Activated T-cell treated with anti-CD3 and anti-CD28 coated beads for 24 hours (primary cell): ENCODE measurements at places on chromosomes 5 and 9.

DNA sequence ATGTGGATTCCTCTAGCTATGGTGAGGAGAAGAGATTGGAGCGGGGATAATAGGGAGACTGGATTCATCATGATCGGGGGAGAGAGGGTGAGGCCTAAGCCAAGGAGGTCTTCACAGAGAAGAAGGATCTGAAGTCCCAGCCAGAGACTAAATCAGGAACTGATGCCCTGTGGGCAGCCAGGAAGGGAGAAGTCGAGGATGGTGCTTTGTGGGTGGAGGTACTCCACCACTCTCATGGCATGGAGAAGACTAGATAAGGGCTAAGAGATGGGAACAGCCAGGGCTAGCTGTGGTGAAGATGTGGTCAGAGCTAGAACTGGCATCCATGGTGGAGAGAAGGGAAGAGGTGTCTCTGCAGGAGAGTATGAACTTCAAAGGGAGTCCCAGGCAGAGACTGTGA is 3.0 kb upstream of the RGS14 start:
- DNase-seq: no peak

GRCh38 chr5:178826216-178826615 is 33.5 kb upstream of the ZNF354B start:
- no peak for DNase-seq

GRCh38 chr9:89576404-89576839 is 28.4 kb upstream of the GADD45G start:
- no peak for DNase-seq

- no peak for DNase-seq
These were observed 22.6 kb downstream of the DBH start for GRCh38 chr9:133658442-133659431.

DNA sequence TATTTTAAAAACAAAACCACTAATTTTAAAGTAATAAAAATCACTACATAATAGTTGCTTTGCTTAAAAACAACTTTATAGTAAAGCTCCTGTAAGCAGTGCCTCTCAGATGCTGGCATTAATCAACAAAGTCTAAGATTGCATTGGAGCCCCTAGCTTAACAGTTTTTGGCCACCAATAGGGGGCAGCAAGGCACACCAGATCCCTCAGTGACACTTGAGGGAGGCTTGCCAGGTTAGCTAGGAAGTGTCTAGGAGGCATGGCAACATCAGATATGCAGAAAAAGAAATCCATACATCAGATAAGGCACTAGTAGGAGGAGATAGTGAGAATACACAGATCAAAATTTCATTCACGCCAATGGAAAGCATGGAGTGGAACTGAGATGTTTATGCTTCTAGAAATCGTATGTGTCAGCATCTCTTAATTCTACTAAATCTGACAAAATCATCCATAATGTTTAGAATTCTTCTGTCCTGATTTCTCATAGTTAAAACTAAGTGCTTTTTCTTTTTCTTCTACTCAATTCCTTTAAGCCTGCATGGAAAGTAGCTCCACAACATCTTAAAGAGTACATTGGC is 73.6 kb upstream of the PAM start:
- DNase-seq: peak; percentile 63

- DNase-seq: no peak
These were observed 28.3 kb downstream of the LEAP2 start for GRCh38 chr5:132901730-132902129.

GRCh38 chr5:52829664-52830063 is 41.9 kb downstream of the ITGA1 start:
- DNase-seq: no peak

DNA sequence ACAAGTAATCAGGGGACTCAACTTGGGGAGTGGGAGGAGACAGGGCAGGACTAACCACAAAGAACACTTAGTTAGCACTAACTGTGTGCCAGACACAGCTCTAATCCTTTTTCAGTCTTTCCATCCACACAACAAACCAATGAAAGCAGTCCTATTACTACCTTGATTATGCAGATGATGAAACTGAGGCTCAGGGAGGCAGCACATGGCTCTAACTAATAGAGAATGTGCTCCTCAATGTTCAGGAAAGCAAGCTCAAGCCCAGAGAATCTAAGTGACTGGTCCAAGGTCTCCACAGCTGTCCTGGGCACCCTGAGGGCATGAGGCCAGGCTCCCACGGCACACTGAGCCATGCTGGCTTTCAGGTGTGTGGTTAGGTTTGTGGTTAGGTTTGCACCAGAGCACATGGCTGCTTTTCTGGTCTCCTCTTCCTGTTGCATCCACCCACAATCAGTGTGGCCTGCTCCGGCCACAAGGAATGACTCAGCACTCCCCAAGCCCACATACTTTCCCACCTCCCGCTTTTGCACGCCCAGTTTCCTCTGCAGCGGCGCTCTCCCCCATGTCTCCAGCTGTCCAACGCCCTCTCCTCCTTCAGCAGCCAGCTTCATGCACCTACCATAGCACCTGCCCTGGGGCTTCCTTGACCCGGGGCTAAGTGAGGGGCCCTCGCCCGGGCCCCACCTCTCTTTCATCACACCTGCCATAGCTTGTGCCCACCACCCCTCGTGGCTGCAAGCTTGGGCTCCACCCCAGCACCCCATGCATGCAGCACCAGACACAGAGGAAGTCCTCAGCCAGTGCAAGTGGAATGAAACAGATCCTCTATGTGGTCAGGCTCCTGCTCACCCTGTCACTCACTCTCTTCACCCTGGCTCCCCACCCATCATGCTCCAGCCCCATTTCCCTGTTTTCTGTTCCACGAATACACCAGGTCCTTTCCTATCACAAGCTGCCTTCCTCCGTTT is 133.1 kb downstream of the GABBR2 start:
- DNase-seq: peak; percentile 5

- DNase-seq: no peak
These were observed 605 bp upstream of the DBN1 start for GRCh38 chr5:177474002-177474476.

- no peak for DNase-seq
These were observed 20.2 kb upstream of the AGXT2 start for GRCh38 chr5:35067985-35068384.

GRCh38 chr5:158272409-158272808 is 413.5 kb upstream of the CLINT1 start:
- no peak for DNase-seq

DNA sequence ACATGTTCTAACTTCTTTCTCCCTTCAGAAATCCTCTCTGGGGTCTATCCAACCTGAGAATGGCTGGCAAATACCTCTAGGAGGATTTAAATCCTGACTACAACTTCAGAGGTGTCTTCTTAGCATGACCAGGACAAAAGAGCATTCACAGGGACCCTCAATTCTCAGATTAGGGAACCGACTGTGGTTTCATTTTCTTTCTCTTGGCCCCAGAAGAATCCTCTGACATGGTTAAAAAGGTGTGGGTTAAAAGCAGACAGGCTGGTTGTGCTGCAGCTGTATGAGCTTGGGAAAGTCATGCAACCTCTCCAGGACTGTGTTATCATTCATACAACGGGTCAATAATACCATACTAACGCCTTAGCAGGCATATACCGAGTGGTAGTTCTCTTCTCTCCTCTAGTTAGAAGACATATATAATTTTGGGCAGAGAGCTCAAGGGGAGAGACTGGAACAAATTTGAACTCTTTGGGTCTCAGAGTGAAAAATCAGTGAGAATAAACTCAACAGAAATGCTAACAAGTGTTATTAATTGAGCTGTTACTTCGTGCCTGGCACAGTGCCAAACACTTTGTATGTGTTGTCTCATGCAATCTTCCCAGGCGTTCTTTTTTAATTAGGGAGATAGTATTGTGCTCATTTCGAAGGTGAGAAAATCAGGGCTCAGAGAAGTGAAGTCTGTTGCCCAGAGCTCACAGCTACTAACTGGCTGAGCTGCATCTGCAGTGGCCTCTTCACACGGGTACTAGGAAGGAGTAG is 35.2 kb downstream of the INSYN2B start:
- DNase-seq: no peak

- no peak for DNase-seq
These were observed 398.9 kb downstream of the PLK2 start for GRCh38 chr5:58060996-58061395.

DNA sequence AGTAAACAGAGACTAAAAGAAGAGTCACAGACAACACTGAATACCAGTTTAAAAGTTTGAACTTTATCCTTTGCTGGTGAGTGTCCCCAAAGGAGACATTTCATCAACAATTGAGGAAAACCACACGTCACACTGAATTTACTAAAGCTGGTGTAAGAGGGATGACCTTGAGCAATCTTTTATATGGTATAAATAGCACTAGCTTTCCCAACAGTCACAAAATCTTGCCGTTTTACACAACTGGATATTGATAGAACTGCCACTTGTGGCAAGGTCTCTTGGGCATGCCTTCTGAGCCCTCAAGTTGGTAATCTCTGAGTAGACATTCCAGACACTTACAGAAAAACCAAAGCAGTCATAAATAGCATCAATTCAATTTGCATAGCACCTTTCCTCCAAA is 311.5 kb upstream of the TARS1 start:
- no peak for DNase-seq

GRCh38 chr9:91186632-91187108 is 175.0 kb downstream of the AUH start:
- DNase-seq: no peak

- DNase-seq: no peak
These were observed 36.9 kb upstream of the ADAMTS16 start for GRCh38 chr5:5103245-5103644.

DNA sequence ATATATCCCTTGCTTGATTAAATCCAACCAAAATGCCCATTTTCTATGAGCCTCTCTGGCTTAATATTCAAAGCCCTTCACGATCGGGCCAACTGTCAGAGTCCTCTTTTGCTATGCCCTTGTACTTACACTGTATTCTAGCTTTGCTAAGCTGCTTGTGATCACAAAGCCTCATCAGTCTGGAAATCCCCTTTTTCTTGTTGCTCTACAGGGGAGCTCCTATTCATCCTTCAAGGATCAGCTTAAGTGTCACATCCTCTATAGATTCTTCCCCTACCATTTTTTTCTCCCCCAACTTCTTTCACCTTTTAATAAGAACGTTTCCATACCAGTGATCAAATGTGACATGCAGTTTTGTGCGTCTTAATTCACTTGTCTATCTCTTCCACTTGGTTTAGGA is 450.4 kb upstream of the CHD1 start:
- DNase-seq: no peak

DNA sequence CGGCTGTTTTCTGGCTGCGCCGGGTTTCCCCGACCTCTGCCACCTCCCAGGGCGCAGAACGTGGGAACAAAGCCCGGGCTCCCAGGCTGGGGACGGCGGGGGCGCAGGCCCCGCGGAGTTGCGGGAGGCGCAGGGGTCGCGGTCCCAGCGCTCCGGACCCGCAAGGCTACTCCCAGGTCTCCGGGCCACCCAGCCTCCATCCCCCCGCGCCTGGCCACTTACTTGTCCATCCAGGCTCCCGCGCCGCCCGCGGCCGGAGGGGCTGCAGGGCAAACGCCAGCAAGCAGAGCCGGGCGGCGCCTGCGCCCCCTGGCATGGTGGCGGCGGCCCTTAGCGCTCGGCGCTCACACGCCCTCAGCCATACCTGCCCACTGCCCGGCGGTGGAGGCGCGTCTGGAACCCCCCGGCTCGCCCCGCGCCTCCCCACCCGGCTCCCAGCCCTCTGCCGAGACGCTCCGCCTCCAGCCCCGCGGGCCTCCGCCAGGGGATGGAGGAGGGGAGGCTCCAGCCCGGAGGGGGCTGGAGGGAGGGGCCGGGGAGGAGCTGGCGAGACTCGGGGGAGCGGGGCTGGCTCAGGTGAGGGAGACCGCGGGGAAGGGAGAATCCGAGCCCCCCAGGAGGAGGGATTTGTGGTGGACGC is at the start of gene ADAM19:
Gene ADAM19, minus strand, starts transcription at position 395 of the 640 bp plus-strand sequence. Its CDS starts 79 bp downstream, at position 316.
- peak; percentile 40 for DNase-seq

- no peak for DNase-seq
These were observed 25.7 kb upstream of the OBP2B start for GRCh38 chr9:133234577-133235322.
